ENCODE measurements at places on chromosomes 7 and 10. TPM values are rescaled to one million over a fixed set of nuclear protein-coding genes. Genes with fewer than 3 reads are reported as not detected.

DNA sequence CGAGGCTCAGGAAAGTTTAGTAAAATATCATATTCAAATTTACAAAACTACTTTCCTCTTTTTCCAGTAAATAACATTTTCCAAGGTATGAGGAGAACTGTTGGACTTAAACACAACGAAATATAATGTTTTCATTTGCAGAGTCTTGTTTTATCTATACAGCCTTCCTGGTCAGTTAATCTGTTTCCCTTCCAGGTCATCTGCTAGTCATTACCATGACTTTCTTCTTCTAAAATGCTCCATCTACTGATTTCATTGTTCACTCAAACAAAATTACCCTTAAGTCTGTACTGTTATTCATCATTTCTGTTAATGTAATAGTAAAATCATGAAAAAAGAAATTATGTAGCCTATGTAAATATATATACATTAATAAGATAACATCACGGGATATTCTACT lies 69.8 kb downstream of the GNAI1 start:
- DNase-seq: no peak

DNA sequence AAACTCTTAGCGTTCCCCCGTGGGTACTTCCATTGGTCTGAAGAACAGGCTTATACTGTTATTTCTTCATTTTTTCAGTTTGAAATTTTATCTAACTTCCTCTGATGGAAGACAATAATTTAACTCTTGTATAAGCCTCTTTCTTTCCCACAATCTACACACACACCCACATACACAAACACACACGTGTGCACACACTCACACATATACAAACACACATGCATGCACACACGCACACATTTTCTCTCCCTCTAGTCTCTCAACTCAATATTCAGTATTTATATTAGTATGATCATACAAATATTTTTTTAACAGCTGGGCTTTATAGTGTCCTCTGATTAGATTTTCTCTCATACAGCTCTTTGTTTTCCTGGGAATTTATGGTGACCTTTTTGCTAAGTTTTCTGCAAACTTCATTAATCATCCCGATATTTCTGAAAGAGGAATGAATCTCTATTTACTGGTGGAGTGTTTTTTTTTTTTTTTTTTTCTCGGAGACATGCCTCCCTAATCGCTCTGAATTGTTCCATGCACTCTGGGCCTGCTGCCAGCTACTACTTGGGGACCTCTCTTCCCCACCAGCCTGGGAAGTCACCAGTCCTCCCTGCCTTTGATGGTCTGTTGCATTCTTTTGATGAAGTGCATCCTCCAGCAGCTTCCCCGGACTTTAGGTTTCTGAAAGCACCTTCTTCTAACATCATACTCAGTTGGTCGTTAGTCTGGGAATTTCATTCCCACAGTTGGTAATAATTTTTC lies 75.5 kb downstream of the ZNF777 start:
- DNase-seq: no peak

- no peak for DNase-seq
Measured at GRCh38 chr10:96358851-96359540, at the start of gene OPALIN. Gene OPALIN, minus strand, starts transcription at chr10:96359002. Its CDS starts 106 bp downstream, at chr10:96358896.

DNA sequence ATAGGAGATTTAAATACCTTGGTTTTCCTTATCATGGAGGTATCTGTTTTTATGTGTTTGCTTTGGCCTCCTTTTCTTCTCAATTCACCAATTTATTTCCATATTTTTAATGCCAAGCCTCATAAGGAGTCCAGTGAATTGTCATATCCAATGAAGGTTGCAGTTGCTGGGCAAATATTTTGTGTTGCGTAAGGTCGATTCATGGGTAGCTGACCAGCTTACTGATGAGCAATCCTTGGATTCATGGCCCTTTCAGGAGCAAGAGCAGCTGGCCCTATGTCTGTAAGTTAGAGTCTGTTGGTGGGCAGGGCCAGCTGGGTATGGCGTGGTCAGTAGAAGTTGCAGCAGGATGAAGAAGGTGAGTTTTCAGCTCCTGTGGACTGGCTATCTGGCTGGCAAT lies 182.9 kb downstream of the PFKFB3 start:
- no peak for DNase-seq

Gene CCL26
- total RNA-seq: not detected

Gene CPA1
- total RNA-seq: not detected

Gene NEURL1
- 1.3 TPM for total RNA-seq

DNA sequence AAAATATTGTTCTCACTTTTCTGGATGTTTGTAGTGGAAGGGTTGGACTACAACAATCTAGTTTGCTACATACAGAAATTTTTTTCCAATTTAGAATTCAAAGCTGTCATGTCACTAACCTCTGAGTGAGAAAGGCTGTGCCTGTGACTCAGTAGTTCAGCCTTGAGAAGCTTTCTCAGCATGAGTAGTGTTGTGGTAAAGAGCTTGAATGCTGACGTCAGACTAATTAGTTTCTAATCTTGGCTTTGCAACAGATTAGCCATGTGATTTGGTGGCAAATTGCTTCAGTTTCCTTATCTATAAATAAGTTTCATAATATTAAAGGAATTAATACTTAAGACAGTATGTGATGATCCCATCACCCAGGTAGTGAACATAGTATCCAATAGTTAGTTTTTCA lies 83.8 kb downstream of the ABCA13 start:
- no peak for DNase-seq

Gene CPED1
- not detected for total RNA-seq

DNA sequence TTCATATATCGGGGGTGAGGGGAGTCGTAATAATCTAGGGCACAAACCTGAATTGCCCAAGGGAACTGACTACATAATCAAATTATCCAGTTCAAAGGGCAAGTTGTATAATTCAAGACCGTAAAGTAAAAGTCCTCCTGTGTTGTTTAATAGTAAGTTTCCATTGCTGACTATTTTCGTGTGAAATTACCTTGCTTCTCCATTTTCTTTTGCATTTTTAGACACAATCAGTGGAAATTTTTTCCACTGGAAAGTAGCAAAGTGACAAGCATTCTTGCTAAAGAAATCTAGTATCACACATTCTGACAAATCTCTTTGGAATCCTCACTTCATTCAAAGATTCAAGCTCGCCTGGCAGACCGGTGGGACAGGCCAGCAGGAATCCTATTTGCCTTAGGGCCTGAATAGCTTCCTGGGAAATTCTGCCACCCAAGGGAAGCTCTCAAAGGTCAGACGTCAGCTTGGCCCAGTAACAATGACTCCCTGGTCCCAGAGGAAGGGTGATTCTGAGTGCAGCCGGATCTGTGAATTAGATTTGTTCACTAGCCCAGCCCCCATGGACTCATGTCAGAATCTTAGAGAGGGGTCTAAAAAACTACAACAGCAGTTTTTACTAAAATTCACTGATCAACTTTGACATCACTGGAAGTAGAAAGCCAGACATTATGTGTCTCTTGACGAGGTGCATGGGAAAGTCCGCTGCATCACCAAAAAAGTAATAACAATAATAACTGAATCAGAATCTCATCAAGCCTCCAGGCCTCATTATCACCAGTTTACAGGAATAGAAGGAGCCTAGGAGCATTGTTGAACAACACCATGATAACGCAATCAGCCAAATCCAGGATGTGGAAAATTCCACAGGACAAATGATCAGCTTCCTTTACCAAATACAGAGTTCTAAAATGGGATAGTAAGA lies 161.0 kb downstream of the SKIDA1 start:
- no peak for DNase-seq

DNA sequence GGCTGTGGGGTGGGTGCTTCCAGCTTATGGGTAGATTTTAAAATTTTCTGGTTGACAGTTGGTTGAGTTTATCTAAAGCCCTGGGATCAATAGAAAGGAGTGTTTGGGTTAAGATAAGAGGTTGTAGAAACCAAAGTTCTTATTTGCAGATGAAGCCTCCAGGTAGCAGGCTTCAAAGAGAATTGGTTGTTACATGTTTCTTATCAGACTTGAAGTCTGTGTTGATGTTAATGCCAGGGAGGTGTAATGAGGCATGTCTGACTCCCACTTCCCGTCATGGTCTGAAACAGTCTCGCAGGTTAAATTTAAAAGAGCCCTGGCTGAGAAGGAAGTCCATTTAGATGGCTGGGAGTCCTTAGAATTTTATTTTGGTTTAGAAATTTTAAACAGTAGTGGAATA lies 165.2 kb upstream of the TMEM72 start:
- no peak for DNase-seq

DNA sequence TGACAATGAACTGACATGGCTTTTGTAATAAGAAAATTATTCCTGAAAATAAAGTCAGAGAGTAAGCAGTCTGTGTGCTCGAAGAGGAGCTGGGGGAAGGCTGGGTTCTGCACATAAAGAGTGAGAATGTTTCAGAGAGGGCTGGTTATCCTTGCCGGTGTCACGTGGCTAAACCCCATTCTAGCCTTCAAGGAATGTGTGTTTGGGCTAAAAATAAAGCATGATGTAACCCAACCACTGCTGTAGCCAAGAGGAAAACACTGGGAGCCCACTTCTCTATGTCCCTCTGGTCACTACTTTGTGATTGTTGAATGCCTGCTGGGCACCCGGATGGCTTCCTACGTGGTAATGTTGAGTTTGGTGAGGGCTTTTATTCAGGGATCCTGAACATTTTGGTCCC lies 23.5 kb downstream of the WDFY4 start:
- no peak for DNase-seq
